Right renal cortex interstitium (tissue), 3 donors: ENCODE measurements at places on chromosomes 12 and 14. TPM values are rescaled to one million over a fixed set of nuclear protein-coding genes. Genes with fewer than 3 reads are reported as not detected.

GRCh38 chr12:92411687-92412086 lies 266.0 kb upstream of the BTG1 start:
- no peak for DNase-seq

- DNase-seq = no peak
These were observed 80.8 kb upstream of the PPP1R12A start for GRCh38 chr12:80015660-80016059.

DNA sequence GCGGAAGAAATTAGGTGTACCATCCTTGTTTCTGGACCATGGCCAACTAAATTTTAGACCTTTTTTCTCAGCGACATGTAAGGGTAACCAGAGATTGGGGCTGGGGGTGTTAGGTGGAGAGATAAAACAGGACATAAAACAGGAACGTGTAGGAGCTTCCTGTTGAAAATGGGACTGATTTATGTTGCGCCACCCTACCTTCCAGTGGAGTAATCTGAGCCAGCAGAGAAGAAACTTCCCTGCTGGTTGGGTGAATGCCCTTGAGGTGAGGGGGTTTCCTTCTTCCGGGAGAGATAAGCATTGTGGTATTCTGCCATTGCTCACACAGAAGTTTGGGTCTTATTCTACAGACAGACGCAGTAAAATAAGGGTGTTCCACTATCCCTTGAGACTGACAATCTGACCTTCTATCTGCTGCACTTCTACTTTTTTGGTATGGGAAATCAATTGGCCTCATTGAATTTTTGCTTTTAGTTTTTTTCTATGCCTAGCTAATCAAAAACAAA lies 417.6 kb downstream of the PCNX1 start:
- peak; percentile 42 for DNase-seq

- no peak for DNase-seq
These were observed 275.0 kb downstream of the AKAP6 start for GRCh38 chr14:32603992-32604565.

KRT83 gene
- polyA plus RNA-seq = not detected

DNA sequence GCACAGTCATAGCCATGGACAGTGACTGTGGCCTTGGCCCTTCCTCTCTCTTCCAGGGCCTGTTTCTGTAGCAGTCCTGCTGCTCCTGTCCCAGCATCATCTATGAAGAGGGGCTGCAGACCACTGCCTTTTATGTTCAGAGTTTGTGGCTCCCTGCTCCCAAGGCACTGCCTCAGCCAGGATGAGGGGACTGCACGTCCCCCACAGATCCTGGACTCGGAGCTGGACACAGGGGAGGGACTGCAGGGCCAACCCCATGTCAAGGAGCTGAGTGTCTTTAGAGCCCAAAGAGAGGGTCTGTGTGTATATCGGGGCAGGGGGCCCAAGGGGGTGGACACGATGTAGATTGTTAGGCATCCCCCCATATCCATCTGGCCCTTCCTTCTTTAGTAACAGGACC lies 60.6 kb upstream of the DIO3 start:
- no peak for DNase-seq

ANKRD9 gene
- polyA plus RNA-seq = 6.0 TPM

C1RL gene
- polyA plus RNA-seq = 29.4 TPM

KICS2 gene
- polyA plus RNA-seq = 5.0 TPM

DNA sequence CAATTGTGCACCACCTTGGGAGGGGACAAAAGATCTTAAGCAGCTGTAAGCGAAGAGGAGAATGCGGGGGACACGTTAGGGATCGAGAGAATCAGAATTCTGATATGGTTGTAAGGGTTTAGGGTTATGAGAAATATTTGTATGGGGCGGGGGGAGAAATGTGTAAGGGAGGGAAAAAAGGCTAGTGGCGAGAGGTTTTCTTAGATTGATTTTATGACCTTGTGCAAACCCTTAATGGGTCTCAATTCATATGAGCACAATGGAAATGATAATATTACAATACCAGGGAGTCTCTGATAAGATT lies 396 bp downstream of the NDUFA9 start:
- no peak for DNase-seq

GRCh38 chr12:2101771-2102170 lies 49.0 kb downstream of the CACNA1C start:
- no peak for DNase-seq

- DNase-seq = no peak
These were observed 7.0 kb downstream of the AGAP2 start for GRCh38 chr12:57731411-57732080.

DNA sequence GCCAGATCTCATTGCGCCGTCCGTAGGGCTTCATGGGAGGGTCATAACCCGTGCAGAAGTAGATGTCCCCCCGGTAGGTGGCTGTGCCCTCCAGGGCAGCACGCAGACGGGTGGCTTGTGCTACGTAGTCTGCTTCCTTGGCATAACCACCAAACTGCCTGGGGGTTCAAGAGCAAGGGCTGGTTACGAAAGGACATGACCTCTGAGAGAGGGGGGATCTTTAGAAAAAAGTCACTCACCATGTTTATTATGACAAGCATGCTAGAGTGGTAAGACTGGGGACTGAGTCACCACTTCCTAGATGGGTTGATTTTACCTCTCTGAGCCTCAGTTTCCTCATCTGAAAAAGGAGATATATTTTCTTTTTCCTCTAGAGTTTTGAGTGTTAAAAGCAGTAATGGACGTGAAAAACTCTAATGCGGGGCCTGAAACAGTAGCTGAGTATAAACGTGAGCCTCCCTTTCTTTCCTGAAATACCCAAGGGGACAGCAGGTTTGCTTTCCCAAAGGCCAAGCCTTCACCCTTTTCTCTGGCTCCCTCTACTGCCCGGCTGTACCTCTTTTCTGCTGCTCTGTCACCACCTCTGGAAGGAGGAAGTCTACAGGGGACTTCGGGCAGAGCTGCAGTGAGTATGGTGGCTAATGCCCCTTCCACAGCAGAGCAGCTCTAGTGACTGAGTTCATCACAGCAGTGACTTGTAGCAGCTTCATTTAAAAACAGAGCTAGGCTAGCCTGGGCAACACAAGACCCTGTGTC lies 23.5 kb upstream of the GPRC5D start:
- no peak for DNase-seq

- DNase-seq = no peak
These were observed 199.5 kb upstream of the SFSWAP start for GRCh38 chr12:131511391-131511802.

LRRC10 gene
- not detected for polyA plus RNA-seq

- DNase-seq = no peak
These were observed 25.9 kb upstream of the BDKRB2 start for GRCh38 chr14:96178461-96179321.

- DNase-seq = no peak
These were observed 5.4 kb upstream of the CAMKK2 start for GRCh38 chr12:121301876-121302275.

GRCh38 chr14:50763382-50764007 lies 67.5 kb downstream of the NIN start:
- no peak for DNase-seq

- no peak for DNase-seq
These were observed 25.0 kb upstream of the HSPB8 start for GRCh38 chr12:119153477-119154434.
